Body of pancreas (tissue), 4 donors: ENCODE measurements at places on chromosomes 7 and 10. TPM values are rescaled to one million over a fixed set of nuclear protein-coding genes. Genes with fewer than 3 reads are reported as not detected.

DNA sequence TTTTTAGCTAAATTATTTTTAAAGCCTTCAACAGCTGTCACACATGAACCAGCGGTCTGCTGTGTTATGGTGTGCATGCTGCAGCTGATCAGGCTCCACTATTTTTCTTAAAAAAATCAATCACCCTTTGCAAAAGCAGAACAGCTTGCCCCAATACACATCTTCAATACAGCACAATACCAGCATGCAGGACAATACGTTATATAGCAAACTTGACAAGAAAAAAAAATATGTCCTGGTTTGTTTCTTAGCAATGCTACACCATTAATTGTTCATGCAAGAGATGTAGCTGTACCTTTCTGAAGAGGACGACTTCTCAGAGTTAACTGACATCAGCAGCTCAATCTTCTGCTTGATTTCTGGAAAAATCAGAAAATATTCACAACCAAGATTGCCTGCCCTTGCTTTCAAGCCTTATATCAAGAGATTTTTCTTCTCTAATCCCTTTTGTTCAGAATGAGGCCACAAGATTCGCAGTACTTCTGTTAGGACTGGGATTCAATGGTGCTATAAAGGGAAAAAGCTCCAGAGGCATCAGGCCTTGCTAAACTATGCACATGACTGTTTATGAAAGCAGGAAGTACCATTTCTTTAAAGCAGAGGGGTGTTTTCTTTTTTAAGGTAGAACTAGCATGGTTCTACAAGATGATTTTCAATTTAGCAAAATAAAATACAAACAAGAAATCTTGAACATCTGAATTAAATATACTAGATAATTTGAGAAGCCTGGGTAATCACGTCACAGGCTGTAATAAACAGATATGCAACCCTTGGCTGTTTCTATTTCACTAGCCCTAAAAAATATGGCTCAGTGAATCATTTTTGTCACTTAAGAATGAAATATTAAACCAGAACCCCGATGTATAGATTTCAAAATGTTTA is 120.0 kb downstream of the SRPK2 start:
- no peak for DNase-seq
- H3K4me3 ChIP-seq, result no peak overlapping the region
- peak overlapping the region; percentile 68 for H3K27ac ChIP-seq
- no peaks in the 10 kb centered on the region for H3K36me3 ChIP-seq
- H3K27me3 ChIP-seq, result no peaks in the 10 kb centered on the region
- H3K4me1 ChIP-seq, result peaks cover 24% of the 10 kb centered on the region

GRCh38 chr7:4785371-4785770 is 9.9 kb downstream of the AP5Z1 start:
- no peaks in the 10 kb centered on the region for H3K4me1 ChIP-seq
- DNase-seq, result no peak
- H3K27me3 ChIP-seq, result no peaks in the 10 kb centered on the region

- no peak for DNase-seq
- H3K4me3 ChIP-seq, result no peak overlapping the region
- no peak overlapping the region for H3K27ac ChIP-seq
- no peaks in the 10 kb centered on the region for H3K4me1 ChIP-seq
Observed at GRCh38 chr7:83697804-83698530, 49.0 kb upstream of the SEMA3E start.

The OR2A7 gene
- total RNA-seq, result 14.5 TPM

GRCh38 chr10:5413012-5413938 is 918 bp downstream of the NET1 start:
- H3K27me3 ChIP-seq, result no peaks in the 10 kb centered on the region
- peak overlapping the region; percentile 57 for H3K4me3 ChIP-seq
- peak; percentile 30 for DNase-seq
- H3K27ac ChIP-seq, result peak overlapping the region; percentile 91

DNA sequence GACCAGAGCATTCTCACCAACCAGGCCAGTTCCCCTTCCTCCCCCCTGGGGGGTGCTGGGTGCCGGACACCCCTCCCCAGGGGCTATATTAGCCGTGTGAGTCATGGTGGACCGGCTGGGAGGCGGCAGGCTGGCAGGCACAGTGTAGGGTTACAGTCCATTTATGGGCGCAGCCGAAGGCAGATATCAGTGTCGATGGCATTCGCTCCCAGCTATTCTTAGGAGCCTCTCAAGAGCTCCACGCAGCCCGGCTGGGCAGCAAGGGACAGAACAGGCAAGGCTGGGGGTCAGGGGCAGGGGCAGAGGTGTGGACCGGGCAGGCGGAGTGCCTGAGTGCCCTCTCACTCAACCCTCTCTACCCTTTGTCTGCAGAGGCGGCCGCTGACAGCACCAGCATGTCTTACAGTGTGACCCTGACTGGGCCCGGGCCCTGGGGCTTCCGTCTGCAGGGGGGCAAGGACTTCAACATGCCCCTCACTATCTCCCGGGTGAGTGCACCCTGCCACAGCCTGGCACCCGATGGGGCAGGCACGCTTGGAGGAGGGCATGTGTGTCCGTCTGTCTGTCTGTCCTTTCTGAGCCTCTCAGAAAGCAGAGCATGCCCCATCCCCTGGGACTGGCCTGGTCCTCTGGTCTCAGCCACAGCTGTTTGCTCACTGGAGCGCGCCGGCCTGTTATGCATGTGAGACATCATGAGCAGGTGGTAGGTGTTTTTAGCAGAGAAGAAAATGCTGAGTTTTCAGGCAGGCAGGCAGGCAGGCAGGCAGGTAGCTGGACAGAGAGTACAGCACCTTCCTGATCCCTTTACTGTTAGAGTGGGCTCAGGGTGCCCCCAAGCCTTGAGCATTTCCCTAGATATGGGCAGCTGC is at the start of gene LDB3:
Gene LDB3, plus strand, starts transcription at position 215 of the 869 bp plus-strand sequence. Its CDS starts 181 bp downstream, at position 396.
- no peak within 1 kb of the TSS for H3K4me3 ChIP-seq
- H3K4me1 ChIP-seq, result peaks cover 31% of the 10 kb centered on the region
- DNase-seq, result peak; percentile 50
- H3K27ac ChIP-seq, result no peak within 1 kb of the TSS
- H3K36me3 ChIP-seq, result no peaks in the 10 kb centered on the region

DNA sequence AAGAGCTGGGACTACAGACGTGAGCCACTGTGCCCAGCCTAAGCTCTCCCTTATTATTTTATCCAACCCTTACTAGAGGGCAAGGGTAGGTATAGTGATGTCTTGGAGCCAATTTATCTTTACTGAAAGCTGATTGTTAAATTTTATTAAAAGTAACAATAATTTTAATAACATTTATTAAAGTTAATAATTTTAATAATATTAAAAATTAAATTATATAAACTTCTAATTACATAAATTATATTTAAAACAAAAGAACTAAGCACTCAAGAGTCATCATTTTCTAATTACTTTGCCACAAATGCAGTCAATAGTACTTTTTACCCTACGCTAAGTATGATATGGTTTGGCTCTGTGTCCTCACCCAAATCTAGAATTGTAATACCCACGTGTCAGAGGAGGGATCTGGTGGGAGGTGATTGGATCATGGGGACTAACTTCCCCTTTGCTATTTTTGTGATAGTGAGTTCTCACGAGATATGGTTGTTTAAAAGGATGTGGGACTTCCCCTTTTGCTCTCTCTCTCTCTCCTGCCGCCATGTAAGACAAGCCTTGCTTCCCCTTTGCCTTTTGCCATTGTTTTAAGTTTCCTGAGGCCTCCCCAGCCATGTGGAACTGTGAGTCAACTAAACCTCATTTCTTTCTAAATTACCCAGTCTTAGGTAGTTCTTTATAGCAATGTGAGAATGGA is 58.4 kb upstream of the ETV1 start:
- no peak overlapping the region for H3K4me3 ChIP-seq
- no peak for DNase-seq
- H3K36me3 ChIP-seq, result no peaks in the 10 kb centered on the region
- no peaks in the 10 kb centered on the region for H3K4me1 ChIP-seq
- no peaks in the 10 kb centered on the region for H3K27me3 ChIP-seq
- no peak overlapping the region for H3K27ac ChIP-seq

DNA sequence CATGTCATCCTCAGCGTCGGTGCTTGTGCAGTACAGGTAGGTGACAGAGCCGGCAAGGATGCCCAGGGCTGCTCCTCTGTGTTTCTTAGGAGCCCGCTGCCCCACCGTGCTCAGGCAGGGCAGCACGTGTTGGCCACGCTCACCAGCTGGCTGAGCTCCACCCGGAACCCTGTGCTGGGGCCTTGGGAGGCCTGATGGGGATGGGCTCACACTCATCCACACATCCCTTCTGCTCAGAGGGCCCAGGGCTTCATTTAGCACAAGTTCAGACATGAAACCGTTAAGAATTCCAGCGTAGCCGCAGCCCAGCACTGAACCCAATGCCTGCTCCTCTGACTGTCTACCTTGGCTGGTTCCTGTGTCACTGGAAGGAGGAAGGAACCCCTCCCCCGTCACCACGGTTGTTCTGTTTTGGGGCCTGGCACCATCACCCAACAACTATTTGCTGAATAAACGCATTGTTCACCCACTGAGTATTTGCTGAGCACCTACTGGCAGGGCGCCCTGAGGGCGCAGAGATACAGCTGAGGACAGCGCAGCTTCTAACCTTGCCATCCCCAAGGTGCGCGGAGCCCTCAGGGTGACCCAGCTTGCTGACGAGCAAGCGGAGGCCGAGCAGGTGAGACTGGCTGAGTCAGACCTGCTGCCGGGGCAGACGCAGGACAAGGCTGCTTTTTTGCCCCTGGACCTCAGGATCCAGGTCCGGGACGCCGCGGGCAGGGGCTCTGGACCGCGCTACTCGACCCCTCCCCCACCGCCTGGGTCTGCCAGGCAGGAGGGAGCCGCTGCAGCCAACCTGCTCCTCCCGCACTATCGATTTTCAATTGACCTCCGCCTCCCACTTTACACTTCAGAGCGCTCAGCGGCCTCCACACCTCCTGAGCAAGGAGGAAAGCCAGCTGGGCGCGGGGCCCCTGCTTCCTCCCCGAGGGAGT is 50.6 kb upstream of the RET start:
- no peaks in the 10 kb centered on the region for H3K27me3 ChIP-seq
- no peak for DNase-seq
- no peak overlapping the region for H3K27ac ChIP-seq
- no peak overlapping the region for H3K4me3 ChIP-seq

- no peak for DNase-seq
- H3K36me3 ChIP-seq, result no peaks in the 10 kb centered on the region
- no peak overlapping the region for H3K4me3 ChIP-seq
- H3K27ac ChIP-seq, result no peak overlapping the region
- H3K4me1 ChIP-seq, result peaks cover 46% of the 10 kb centered on the region
Observed at GRCh38 chr10:102675011-102675665, 30.9 kb downstream of the TRIM8 start.

The TRPV6 gene
- 110 TPM for total RNA-seq
